ENCODE measurements at places on chromosomes 1 and 21. TPM values are rescaled to one million over a fixed set of nuclear protein-coding genes. Genes with fewer than 3 reads are reported as not detected.
A peak's percentile ranks its signal among the peaks of the same experiment; 100 is the strongest.

- no peak for DNase-seq
Observed at GRCh38 chr1:87880098-87880760, 551.5 kb downstream of the LMO4 start.

DNA sequence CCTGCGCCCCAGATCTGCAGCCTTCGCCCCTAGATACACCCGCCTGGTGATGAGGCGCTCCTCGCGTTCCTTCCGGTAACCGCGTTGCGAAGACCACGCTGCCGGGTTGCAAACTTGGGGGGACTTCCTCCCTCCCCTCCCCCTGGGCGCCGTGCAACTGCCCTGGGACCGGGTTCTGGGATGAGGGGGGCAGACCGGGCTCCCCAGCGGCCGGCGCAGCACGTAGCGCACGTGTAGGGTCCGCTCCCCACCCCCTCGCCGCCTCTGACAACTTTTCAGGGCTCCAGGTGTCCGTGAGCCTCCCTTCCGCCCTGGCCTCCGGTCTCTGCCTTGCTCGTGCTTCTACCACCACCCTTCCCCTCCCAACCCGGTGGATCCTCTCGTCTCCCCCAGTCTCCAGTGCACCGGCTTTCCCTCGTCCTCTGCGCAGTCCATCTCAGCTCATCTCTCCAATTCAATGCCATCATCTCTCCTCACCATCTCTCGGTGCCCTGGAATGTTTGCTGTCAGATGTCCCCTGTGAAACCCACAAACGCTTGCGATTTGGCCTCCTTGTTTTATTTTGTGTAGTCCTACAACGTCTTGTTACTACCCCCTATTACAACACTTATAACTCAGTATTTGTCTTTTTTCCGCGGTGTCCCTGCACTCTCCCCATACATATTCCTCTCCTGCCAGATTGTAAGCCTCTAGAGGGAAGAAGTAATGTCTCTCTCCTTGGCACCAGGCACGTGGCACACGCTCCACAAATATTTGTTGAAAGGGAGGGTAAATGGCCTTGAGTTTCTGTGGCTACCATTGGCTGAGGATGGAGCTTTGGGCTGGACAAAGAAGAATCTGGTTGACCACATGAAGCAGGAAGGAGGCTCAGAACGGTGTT is 782 bp downstream of the PCAT6 start:
- DNase-seq = no peak

- no peak for DNase-seq
Observed at GRCh38 chr1:203281033-203281432, 24.3 kb upstream of the BTG2 start.

GRCh38 chr1:193819376-193819775 is 633.0 kb upstream of the B3GALT2 start:
- DNase-seq = no peak

- DNase-seq = no peak
Observed at GRCh38 chr1:242203262-242203661, 204.4 kb upstream of the MAP1LC3C start.

DNA sequence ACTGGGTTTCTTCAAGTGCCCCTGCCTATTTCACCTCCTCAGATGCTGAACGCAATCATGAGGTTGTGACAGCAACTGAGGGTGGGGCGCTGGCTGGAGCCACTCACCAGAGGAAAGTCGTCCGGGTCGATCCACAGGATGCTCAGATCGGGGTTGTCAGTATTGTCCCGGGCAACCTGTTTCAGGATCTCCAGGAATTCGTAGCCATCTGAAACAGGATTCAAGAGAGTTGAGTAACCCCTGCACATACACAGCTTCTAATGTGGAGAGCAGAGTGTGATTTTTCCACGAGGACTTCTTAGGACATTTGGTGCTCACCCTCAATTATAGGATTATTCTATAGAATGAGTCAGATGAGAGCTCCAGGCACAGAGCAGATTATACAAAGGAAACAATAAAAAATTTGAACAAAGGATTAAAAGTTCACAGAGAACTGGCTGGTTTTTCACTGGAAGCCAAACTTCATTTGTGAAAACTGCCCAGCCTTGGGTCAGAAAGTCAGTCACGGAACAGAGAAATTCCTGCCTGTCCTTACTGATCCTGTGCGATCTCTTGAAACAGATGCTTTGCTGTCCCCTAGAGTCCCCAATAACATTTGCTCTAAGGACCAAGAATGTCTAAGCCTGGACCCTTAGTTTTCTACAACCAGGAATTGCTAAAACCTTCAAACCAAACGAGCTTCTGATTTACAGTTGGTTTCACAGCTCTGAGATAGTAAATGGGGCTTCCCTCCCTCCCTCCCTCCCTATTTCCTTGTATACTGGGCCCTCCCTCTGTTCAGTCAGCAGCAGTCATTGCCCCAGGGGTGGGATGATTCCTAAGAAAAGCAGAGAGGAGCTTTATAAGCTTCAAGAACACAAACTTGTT is 63.2 kb downstream of the CASQ2 start:
- no peak for DNase-seq

DNA sequence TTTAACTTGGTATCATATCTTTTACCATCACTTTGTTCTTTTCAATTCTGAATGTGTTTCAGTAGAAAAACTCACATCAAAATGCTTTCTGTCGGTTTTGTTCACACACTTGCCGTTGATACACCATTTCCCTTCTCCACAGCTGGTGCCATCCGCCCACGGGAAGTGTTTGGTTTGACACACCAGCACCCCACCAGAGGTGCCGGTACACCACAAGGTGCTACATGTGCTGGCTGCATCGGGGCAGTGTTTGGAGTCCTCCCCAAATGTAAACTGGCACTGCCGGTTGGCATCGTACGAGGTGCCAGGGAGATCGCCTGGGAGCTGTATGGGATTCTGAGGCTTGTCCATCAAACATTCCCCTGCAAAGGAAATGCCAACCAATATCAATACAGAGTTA is 5.0 kb downstream of the ADAMTS1 start:
- DNase-seq = no peak

GRCh38 chr1:208616776-208617175 is 372.6 kb upstream of the PLXNA2 start:
- DNase-seq = no peak

DNA sequence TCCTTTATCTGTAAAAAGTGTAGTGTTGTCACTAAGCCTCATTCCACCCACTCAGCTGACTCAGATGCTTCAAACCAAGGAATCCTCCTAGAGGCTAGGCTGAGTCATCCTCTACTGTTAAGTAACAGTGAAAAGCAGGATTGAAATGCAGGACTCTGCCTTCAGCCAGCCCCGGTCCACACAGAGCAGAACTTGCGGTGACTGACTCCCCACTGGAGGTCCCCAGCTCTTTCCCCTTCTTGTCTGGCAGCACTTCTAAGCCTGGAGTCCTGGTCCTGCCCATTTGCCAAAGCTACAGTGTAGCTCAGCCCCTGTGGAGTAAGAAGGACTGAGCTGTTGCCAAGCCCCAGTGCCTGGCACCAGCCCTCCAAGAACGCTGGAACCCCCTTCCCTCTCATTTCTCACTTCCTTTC is 1.7 kb downstream of the RAB7B start:
- no peak for DNase-seq

DNA sequence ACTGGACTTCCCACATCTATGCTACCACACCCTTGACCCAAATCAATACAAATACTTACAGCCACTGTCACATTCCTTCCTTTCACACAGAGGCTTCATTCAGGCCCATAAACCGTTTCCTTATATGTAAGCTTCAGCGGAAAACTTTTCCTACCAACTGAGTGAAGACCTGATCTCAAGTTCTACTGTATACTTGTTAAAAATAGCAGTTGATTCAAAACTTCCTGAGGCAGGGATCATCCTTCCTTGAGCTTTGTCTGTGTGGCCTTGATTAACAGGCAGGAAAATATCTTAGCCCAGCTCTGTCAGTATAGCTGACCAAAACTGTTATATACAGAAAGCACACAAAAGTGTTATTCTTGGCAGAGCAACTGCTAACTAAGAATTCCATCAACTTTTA is 42.7 kb downstream of the DENND2C start:
- no peak for DNase-seq

- no peak for DNase-seq
Observed at GRCh38 chr21:15688016-15688415, 41.8 kb upstream of the USP25 start.

DNA sequence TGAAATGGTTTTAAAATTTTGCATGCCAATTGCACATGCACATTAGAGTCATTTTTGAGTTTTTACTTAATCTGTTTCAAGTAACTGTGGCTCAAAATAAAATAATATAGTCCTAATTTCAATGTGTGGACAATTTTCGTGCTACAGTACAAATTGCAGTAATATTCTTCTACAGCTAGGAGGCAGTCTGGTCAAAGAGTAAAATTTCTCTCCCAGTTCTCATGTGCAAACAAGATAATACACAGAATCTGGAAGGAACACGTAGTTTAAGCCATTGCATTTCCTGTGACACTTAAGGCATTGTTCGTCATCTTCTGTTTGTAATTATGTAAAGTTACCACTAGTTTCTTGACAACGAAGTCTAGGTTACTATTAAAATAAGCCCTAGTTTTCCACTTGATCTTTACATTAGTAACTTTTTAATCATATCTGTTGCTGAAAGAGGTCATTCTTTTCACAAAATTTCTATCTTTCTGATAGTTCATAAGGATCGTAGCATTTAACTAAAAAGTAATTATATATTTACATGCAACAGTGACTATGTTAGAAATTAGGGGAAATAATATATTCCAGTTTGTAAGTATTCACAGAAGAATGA is 28.9 kb downstream of the ODR4 start:
- DNase-seq = peak; percentile 26

DNA sequence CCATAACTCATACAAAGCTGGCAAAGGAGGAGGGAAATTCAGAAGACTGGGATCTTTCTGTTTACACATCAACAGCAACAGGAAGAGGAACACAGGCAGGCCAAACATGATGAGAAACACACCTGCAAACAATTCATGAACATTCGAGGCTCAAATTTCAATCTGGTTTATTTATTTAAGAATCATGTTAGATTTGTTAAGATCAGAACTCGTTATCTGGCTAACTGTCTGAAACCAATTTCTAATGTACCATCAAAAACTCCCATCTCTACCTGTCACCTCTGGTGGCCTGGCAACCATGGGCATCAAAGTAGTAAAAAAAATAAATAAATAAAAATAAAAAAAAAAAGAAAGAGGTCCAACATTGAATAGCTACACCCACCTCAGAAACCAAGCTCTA is 9.8 kb downstream of the LBR start:
- no peak for DNase-seq

GRCh38 chr1:88851303-88852063 is 39.9 kb downstream of the GTF2B start:
- no peak for DNase-seq

ST6GALNAC3 gene
- total RNA-seq = 39.1 TPM

TSACC gene
- total RNA-seq = not detected

LRRC8C gene
- 12.3 TPM for total RNA-seq

All from urinary bladder (tissue), 4 donors.